ENCODE measurements at places on chromosomes 12 and 14. TPM values are rescaled to one million over a fixed set of nuclear protein-coding genes. Genes with fewer than 3 reads are reported as not detected.

DNA sequence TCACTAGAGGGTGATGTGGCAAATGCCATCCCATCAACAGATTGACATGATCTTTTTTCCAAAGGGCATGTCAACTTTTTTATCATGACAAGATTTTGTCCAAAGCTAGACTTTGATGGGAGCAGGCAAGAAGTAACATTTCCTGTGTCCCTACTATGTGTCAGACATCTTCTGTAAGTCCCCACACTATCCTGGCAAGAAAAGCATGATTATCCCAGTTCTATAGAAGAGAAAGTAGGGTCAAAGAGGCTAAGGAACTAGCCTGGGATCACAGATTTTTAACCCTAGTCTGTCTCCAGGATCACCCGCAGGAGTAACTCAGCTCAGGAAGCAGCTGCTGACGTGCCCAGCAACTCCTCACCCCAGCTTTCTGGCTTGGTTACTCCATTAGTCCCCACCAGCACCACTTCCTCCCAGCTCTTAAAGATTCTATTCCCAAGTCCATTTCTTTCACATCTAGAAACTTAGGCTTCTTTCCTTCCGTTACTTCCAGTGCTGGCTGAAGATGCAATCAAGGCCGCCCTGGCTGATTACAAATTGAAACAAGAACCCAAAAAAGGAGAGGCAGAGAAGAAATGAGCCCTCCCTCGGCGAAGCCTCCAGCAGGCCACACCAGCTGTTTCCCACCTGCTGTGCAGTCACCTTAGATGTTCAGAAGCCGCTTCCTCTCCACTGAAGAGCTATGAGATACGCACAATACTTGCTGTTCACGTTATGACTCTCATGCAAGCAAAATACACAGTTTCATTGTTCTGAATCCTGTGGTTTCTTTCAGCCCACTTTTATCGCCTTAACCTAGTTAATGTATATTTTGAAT is 6.2 kb downstream of the ISCU start:
- peak; percentile 92 for DNase-seq

GRCh38 chr14:79597566-79597965 is 613.7 kb downstream of the DIO2 start:
- DNase-seq, result no peak

GRCh38 chr12:4609071-4609470 is 39.8 kb downstream of the AKAP3 start:
- no peak for DNase-seq

- no peak for DNase-seq
Observed at GRCh38 chr12:25295361-25295760, 44.6 kb upstream of the KRAS start.

DNA sequence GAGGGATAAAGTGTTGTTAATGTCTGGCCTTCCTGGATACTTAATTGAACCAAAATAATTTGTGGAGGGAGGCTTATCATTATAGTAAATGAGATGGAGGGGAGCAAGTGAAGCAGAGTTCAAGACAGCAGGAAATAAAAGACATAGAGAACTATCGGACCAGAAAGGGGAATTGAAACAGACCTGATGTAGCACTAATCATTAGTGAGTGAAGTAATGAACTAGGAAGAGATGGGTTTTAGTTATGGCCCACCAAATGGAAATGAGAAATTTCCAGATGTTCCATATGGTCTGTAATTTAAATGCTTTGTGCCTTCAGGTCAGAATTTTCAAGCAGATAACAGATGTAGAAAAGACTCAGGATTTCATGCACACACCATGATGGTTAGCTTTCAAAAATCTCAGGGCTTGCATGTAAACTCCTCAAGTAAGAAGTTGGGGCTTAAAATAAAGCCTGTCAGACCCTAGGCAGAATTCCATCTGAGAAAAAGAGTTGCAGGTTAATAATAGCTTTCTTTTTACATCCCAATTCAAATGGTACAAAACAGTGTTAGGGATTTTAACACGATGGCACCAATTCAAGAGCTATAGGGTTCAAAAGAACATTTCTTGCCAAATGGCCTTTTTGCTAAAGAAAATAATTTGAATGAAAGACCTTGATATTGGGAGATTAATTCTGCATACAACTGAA is 355.8 kb downstream of the FSCB start:
- no peak for DNase-seq

DNA sequence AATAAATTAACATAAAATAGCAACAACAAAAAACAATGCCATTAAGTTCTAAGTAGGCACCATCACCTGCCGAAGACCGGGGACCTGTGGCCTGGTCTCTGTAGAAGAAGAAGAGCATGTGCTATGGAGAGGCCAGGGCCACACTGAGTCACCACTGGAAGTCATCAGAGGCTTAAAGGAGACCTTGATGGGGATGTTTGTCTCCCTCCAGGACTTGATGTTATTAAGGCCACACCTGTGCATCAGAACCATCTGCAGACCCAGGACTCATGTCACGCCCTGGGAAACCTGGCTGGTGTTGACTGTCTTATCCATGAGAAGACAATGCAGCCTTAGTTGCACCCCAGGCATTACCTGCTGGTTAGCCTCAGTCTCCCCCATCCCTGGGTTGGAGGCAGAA is 292.3 kb downstream of the AACS start:
- no peak for DNase-seq

- no peak for DNase-seq
Observed at GRCh38 chr14:76713121-76713520, 48.1 kb upstream of the VASH1 start.

- DNase-seq, result no peak
Observed at GRCh38 chr14:85948153-85948552, 418.2 kb downstream of the FLRT2 start.

GRCh38 chr12:4379405-4379804 is at the start of gene FGF23:
Gene FGF23, minus strand, starts transcription at chr12:4379712. Its CDS starts 130 bp downstream, at chr12:4379582.
- no peak for DNase-seq

- no peak for DNase-seq
Observed at GRCh38 chr14:68250927-68251768, 431.6 kb downstream of the RAD51B start.

- DNase-seq, result no peak
Observed at GRCh38 chr12:107094183-107094448, 767 bp upstream of the CRY1 start.

GRCh38 chr12:116855744-116856470 is 25.3 kb downstream of the HRK start:
- no peak for DNase-seq

DNA sequence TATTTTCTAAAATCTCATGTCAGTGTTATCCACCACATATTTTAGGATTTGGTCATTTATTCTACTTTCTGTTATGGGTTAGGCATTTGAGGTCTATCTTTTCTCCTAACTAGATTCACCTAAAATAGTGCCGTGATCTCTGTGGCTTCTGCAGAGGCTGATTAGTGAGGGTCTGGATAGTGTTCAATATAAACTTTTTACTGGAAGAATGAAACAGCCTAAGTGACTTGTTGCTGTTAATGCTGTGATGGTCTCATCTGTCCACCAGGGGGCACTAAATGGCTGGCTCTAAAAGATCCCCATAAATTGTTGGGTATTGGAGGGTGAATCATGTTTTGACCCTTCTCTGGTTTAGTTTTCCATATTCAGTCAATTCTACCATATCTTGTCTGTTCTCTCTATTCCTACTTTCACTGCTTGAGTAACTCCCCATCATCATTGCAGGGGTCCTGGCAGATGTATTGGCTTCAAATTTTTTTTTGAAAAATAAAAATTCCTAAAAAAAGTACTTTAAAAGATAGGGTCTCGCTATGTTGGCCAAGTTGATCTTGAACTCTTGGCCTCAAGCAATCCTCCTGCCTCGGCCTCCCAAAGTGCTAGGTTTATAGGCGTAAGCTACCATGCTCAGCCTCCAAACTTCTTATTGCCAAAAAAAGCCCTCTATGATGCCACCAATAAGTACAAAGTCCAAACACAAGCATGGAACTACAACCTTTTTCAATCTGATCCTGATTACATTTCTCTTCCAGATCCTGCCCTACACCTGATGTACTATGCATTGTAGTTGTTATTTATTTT is 6.9 kb downstream of the PABPN1 start:
- peak; percentile 76 for DNase-seq

- DNase-seq, result no peak
Observed at GRCh38 chr14:97273540-97273939, 476.4 kb downstream of the VRK1 start.

DNA sequence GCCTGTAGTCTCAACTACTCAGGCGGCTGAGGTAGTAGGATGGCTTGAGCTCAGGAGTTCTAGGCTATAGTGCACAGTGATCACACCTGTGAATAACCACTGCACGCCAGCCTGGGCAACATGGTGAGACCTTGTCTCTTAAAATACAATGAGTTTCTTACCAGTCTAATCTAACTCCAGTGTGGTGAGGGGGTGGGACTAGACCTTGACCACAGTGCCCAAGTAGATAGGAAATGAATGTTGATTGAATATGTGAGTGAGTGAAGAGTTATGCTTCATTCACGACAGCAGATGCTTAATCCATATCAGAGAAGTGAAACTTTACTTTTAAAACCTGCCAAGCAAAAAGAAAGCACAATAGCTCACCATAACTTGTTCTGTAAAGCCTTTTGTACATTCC is 11.2 kb upstream of the AK7 start:
- peak; percentile 53 for DNase-seq

The NANOG gene
- total RNA-seq, result not detected

The PIWIL1 gene
- not detected for total RNA-seq

The CMA1 gene
- not detected for total RNA-seq

The WNT1 gene
- 1.2 TPM for total RNA-seq

The MIP gene
- not detected for total RNA-seq

The ARHGEF40 gene
- 0.09 TPM for total RNA-seq

The RIPK3 gene
- 29.4 TPM for total RNA-seq

The CGRRF1 gene
- total RNA-seq, result 10.0 TPM

The PRB2 gene
- not detected for total RNA-seq

The PLEKHG7 gene
- not detected for total RNA-seq

The SYNE3 gene
- total RNA-seq, result 81.6 TPM

The FGF6 gene
- total RNA-seq, result not detected
